ENCODE measurements at places on chromosomes 16 and 17. TPM values are rescaled to one million over a fixed set of nuclear protein-coding genes. Genes with fewer than 3 reads are reported as not detected.

Gene USH1G
- total RNA-seq = not detected

Gene ZFP3
- 4.6 TPM for total RNA-seq

Gene BRIP1
- total RNA-seq = 0.43 TPM

DNA sequence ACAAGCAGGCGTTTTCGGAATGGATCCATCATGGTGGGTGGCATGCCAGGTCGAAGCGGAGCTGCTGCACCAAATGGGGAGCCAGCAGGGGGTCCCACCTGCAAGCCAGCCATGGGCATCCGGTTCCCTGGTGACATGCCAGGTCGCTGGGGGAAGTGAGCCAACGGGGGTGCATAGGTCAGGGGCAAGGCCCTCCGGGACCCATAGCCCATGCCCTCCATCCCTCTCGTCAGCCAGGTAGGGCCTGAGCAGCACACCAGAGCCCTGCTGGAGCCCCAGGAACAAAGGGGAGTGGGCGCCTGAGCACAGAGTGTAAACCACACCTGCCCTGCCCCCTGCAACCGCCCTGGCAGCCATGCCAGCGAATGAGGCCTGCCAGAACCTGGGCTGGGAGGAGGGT is 5.0 kb downstream of the SMARCD2 start:
- DNase-seq = no peak

Gene C17orf107
- 1.00 TPM for total RNA-seq

DNA sequence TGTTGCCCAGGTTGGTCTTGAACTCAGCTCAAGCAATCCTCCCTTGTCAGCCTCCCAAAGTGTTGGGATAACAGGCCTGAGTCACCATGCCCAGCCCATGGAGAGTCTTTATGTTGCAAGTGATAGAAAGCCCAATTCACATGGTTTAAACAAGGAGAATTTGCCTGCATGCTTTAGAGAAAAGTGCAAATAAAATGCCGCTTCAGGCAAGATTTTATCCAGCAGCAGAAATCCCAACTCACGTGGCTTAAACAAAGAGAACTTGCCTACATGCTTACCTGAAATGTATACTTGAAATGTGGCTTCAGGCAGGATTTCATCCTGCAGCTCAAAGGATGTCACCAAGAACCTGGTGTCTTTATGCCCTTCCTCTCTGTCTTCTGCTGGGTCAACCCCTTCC is 28.8 kb upstream of the XYLT2 start:
- DNase-seq = no peak

Gene SYNGR2
- total RNA-seq = 44.5 TPM

- no peak for DNase-seq
Measured at GRCh38 chr16:27517664-27518063, 32.0 kb downstream of the GTF3C1 start.

Gene CHD9NB
- 3.2 TPM for total RNA-seq

DNA sequence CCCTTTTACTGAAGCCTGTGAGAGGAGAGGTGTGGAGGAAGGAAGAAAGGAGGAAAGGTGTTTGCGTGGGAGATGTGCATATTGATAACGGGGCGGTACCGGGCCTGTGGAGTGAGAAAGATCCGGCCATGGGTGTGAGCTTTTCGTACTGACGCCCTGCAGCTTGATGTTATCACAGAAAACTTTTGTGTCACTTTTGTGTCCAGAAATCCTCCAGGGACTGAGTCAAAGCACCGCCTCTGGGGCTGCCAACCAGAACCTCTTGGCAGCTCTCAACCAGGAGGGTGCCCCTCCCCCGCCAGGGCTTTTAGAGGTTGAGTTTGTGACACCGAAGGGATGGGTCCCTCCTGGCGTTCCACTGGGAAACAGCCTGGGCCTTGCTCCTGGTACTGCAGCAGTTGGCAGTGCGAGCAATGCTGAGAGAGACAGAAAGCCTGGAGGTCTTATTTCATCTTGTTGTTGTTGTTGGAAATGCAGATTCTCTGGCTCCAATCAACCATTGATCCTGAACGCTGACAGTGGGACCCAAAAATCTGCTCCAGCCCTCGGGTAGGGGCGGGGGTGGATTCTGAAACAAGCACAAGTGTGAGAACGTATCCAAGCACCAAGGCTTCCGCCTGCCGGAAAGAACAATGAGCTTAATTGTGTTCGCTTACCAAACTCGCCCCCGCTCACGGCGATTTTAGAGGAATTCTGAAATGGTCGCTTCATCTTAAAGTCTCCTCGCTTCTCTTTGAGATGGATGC is 65.0 kb downstream of the CRISPLD2 start:
- no peak for DNase-seq

GRCh38 chr17:46152423-46152822 is 40.8 kb downstream of the KANSL1 start:
- no peak for DNase-seq

GRCh38 chr17:31530391-31530985 is 139.0 kb downstream of the RAB11FIP4 start:
- DNase-seq = peak; percentile 51

Gene ESRP2
- not detected for total RNA-seq

Gene SPATA32
- total RNA-seq = not detected

Gene HOXB3
- total RNA-seq = 23.6 TPM

- no peak for DNase-seq
Measured at GRCh38 chr16:57883953-57884654, 81.8 kb upstream of the KIFC3 start.

DNA sequence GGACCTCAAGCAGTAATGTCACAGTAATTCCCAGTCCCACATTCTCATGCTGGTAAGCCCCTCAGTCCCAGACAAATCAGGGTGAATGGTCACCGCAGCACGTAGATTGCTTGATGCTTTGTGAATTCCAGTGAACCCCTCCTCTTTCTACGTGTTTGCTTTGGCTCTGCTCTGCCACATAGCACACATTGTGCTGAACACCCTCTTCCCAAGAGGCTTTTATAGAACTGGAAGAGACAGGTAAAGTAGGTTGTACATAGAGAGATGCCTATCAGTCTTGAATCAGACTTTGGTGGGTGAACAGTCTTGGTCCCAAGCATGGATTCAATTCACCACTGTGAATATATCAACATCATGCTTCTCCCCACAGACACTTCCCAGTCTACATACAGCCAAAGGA is 579 bp upstream of the KRTAP9-6 start:
- DNase-seq = no peak

GRCh38 chr17:33284022-33284421 is 9.1 kb downstream of the ASIC2 start:
- DNase-seq = no peak

DNA sequence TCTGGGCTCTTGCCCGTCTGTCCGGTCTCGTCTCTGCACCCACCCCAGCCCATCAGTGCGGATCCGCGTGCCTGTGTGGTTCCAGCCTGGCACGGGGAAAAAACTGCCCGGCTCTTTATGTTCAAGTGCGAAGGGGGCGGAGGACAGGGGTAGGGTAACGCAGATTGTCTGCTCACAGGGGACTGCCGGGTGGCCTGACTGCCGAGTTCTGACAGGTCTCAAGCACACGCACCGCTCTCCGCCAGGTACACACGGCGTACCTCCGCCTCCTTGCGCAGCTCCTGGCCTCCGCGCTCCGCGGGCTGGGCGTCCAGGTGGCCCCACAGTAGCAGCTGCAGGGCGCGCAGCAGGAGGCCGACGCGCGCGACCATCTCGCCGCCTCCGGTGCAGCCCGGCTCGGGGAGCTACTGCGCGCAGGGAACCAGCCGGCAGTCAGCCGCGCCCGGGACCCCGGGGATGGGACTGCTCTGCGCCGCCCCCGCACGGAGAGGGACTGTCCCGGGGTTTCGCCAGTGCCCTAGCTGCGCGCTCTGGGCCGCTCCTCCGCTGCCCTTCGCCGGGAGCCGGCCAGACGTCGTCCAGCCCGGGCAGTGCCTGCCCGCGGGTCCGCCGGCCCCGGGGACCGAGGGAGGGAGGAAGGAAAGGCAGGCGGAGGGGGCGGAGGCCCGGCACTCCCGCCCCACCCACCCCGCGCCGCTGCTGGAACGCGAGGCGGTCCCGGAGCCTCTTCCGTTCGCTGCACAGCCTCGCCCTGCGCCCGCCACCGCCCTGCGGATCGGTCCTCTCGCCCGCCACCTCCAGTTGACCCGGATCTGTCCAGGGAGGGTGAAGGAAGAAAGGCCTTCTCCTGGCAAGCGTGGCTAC is at the start of gene MMP28:
Gene MMP28 (minus strand): TSS at position 635 of the 864 bp plus-strand sequence. CDS start 264 bp downstream, at position 371.
- DNase-seq = peak; percentile 86

Gene VMO1
- total RNA-seq = 3.4 TPM

GRCh38 chr17:34547453-34548063 is 31.8 kb upstream of the TMEM132E start:
- no peak for DNase-seq

Gene SLC5A11
- total RNA-seq = not detected

DNA sequence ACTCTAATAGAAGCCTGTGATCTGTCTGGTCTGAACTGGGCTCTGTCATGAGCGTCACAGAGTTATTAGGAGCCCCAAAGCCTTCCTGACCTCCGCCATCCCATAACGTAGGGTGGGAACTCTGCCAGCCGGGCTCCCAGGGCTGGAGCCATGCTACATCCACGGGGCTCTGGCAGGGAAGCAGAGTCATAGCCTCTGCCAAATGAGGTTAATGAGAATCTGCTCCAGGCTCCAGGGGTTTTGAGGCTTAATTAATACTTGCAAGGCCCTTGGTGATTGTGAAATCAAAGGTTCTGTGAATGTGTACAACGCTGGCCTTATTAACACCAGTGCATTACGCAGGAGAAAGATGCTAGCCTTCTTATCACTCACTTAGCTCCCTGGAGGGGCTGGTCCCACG is 42.4 kb upstream of the ZFP90 start:
- no peak for DNase-seq

DNA sequence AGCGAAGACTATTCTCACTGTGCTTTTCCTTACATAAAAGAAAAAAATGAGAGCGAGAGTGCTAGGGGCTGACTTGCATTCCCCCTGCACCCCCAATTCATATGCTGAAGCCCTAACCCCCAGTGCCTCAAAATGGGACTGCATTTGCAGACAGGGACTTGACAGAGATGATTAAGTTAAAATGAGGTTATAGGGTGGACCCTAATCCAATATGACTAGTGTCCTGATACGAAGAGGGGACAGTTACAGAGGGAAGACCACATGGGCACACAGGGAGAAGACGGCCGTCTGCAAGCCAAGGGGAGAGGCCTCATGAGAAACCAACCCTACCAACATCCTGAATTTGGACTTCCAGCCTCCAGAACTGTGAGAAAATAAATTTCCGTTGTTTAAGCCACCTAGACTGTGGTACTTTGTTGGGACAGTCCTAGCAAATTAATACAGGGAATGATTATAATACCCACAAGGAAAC is 1.6 kb upstream of the TMEM220 start:
- DNase-seq = no peak

DNA sequence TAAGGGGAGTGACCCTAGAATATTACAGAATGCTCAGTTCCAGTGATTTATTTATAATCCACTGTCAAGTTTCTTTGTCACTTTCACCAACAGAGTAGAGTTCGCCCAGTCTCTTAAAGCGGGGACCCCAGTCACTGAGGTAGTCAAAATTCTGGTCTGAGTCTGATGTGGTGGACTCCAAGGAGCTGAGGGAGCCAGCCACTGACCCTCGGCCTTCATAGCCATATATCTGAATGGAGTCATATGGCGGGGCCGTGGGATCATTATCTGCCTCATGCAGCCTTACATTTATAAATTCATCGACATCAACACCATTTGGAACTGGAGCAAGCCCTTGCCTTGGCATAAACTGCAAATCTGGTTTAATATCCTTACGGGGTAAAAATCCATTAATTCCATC is 382.7 kb downstream of the CDH8 start:
- peak; percentile 53 for DNase-seq

- no peak for DNase-seq
Measured at GRCh38 chr16:25922438-25922837, 230.7 kb downstream of the HS3ST4 start.

Gene TMEM94
- total RNA-seq = 53.8 TPM

Gene TMC5
- total RNA-seq = 1.1 TPM

Gene PRSS53
- total RNA-seq = 1.5 TPM

DNA sequence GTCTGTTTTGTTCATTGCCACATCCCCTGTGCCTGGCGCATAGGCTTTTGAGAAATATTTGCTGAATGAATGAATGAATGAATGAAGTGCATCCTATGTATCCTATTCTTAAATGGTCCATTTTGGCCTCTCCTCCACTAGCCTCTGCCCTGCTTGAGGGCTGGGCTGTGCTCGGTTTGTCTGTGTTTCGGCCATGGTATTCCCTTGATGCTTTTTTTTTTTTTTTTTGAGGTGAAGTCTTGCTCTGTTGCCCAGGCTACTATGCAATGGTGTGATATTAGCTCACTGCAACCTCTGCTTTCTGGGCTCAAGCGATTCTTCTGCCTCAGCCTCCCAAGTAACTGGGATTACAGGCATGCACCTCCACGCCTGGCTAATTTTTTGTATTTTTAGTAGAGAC is 110.1 kb downstream of the NTN1 start:
- no peak for DNase-seq

GRCh38 chr17:8436169-8436843 is 622 bp downstream of the NDEL1 start:
- peak; percentile 92 for DNase-seq

DNA sequence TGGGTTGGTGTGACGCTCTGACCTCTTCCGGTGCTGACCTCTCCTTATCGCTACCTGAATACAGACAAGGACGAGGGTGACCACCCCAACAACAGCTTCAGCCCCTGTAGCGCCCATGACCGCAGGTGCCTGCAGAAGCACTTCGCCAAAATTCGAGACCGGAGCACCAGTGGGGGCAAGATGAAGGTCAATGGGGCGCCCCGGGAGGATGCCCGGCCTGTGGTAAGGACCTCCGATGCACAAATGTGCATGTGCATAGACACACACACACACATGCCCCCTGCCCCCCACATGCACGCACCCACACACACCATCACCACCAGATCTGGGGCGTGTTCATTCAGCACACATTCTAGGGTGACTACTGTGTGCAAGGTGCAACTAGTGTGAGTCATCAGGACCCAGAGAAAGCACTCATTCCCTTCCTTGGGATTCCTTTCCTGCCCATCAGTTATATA is 9.7 kb downstream of the IGFBP4 start:
- no peak for DNase-seq

GRCh38 chr17:29084541-29085146 is 41.7 kb downstream of the PIPOX start:
- DNase-seq = no peak

DNA sequence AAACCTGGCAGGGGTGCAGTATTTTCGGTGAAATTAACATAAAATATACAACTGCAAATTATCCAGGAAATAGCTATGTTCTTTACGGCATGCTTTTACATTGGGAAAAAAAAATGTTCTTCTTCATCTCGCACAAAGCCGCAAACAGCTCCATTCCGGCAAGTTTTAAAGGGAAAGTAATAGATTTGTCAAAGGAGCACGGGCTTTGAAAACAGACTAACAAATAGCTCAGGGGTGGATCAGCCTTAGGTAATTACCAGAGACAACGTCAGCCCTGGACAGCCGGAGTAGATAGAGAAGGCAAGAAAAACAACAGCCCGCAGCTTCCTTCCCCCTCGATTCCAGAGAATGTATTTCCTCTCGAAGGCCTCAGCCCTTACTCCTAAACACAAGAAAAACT is 222.5 kb downstream of the C16orf78 start:
- peak; percentile 24 for DNase-seq

All from posterior vena cava (tissue), 2 donors.